ENCODE measurements at places on chromosomes 16 and 17.

DNA sequence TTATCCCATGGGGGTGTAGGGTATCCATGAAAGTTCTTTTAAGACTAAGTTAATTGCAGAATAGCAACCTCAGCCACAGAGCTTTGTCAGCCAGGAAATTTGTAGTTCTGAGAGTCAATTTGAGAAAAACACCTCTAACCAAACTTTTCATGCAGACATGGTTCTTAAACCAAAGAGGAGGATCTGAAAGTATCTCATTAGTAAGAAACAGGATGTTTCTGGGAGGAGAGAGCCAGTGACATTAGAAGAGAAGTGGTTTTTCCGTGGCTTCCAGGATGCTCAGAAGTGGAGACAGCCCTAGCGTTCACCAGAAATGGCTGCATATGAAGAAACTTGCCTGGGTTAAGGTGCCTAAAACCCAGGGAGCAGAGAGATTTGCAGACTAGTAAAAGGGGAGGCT is 7.9 kb downstream of the GNAO1 start:
- no peak for DNase-seq

- no peak for DNase-seq
Observed at GRCh38 chr16:23222929-23223328, 40.4 kb downstream of the SCNN1G start.

DNA sequence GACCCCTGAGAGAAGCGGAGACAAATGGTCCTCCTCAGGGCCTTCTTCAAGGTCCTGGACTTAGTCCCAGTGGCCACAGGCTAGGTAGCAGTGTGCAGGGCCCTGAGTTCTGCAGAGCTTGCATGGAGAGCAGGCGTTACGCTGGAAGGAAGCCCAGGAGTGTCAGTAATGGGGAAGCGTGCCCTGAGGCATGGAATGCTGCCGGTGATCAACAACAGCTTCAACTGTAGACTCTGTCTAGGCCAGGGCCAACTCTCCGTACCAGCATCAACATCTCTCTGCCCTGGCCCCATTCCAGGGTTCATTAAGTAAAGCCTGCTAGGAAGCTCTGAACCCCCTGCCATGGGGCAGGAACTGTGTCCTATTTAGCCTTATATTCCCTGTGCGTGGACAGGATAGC is 568 bp upstream of the TNK1 start:
- DNase-seq, result no peak

DNA sequence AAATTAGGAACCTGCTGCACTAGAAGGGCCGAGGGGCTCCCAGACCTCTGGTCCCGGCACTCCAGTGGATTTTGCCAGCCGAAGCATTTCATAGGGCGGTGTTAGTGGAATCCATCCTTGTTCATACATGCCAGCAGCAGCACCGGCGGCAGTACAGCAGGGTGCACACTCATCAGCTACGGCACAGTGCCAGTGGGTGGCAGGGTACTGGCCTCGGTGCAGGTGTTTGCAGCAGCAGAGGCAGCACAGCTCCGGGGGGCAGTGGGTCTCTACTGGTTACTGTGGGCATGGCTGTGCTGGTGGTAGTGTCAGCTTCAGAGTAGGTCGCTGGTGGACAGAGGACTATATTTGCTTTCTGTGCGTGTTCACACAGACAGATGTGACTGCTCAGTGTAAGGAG is 985.7 kb downstream of the CDH8 start:
- no peak for DNase-seq

DNA sequence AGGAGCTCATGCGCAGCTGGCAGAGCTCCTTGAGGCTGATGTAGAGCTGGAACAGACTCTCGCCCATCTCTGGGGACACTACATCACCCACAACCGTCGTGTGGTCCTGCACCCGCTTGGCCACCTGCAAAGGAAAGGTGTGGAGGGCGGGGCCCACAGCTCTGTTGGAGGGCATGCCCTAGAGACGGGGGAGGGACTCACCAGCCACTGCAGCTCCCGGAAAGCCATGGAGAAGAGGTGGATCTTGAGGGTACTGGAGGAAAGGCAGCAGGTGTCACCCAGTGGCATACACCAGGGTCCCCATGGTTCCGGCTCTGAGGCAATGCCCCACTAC is 8.6 kb downstream of the UNC13D start:
- no peak for DNase-seq

- no peak for DNase-seq
Observed at GRCh38 chr17:67439269-67439668, 62.2 kb downstream of the PITPNC1 start.

- no peak for DNase-seq
Observed at GRCh38 chr17:81511804-81512561, 616 bp downstream of the ACTG1 start.

GRCh38 chr17:29615492-29616299 is 7.0 kb downstream of the CORO6 start:
- peak; percentile 87 for DNase-seq

DNA sequence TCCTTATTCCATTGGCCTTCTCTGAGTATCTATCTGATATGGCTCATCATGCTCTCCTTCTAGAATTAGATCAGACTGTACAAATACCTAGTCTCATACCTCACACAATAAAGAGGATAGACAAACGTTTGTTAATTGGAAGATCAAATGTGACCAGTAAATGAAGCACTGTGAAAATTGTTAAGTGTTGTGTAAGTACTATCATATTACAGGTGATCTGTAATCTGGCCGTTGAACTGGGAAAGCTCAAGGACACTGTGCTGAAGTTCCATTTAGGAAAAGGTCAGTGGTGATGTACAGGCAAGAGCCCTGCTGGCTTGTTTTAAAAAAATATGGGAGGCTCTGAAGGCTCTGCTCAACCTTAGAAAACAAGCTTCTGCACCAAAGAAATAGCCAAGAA is 38.5 kb upstream of the CORO6 start:
- DNase-seq, result no peak

DNA sequence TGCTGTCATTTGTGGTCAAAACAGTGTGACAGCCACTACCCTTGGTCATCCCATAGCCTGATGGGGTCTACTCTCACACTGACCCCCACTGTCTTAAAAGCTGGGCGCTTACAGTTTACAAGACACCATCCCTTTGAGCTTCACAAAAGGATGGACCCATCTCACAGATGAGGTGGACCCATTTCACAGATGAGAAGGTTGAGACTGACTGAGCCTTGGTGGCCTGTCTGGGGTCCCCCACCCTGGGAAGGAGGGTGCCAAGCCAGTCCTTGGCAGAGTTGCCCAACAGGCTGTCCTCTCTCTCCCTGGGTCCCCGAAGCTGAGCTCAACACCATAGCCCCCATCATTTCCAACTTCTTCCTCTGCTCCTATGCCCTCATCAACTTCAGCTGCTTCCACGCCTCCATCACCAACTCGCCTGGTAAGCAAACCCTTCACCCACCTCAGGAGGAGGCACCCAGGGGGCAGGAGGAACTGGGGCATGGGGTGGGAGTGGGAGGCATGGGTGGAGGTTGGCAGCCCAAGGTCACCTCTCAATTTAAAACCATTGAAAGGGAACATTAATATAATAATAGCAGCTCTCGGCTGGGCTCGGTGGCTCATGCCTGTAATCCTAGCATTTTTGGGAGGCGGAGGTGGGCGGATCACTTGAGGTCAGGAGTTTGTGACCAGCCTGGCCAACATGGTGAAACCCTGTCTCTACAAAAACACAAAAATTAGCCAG is 17.2 kb downstream of the SLC12A3 start:
- DNase-seq, result no peak

DNA sequence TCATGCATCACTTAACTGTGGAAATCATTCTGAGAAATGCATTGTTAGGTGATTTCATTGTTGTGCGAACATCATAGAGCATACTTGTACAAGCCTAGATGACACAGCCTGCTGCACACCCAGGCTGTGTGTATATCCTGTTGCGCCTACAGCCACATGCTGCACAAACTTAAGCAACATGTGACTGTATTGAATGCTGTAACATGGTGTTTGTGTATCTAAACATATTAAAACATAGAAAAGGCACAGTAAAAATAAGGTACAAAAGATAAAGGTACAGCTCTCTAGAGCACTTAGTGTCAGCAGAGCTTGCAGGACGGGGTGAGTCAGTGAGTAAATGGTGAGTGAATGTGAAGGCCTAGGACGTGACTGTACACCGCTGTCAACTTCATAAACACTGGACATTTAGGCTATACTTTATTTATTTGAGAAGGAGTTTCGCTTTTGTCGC is 11.9 kb downstream of the FOXK2 start:
- no peak for DNase-seq

- DNase-seq, result no peak
Observed at GRCh38 chr17:280901-281300, 71.7 kb downstream of the RPH3AL start.

GRCh38 chr16:13950821-13951547 is 31.0 kb downstream of the ERCC4 start:
- no peak for DNase-seq

DNA sequence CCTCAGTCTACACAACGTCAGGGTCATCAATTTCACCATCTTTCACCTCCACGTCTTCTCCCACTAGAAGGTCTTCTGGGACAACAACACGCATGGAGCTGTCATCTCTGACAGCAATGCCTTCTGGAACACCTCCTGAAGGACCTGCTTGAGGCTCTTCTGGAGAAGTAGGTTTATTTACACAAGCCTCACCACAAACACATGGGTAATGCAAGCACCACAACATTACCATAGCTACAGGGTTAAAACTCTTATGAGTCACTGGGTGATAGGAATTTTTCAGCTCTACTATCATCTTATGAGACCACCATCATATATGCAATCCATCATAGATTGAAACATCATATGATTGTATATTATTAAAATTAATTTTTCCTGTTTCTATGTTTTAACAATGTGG is 215.4 kb downstream of the CHD9NB start:
- DNase-seq, result no peak

DNA sequence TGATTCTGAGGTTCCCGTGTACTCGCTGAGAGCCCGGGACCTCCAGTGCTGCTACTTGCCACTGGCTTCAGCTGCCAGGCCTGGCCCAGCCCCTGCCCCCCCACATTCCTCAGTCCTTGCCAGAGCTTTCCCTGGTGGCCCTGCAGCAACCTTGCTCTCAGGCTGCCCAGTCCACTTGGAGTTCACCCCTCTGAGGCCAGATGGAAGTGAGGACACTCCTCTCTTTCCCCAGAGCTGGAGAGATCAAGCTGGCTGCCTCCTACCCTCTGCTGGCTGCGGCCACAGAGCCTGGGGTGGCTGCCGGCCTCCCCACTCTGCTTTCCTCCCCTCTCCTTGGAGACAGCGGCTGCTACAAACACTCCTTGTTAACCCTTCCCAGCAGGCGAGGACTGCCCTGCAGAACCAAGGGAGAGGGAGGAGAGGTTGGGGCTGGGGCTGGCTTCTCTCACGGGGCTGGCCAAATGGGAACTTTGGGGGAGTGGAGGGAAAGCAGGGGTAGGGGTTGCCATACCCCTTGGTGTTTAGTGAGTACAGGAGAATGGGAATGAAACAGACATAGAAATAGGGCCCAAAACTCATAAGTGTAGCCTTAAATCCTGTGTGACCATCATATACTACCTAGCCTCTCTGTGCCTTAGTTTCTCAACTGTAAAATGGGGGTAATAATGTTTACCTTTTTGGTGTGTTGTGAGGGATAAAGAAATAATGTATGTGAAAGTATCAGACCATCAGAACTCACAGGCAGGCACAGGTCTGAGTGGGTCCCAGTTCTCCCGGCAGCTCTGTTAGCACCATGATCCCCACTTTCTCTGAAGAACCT is at the start of gene GAS2L2:
TSS of gene GAS2L2 (minus strand) at position 295 of the 820 bp plus-strand sequence. CDS start 389 bp downstream, outside the sequence.
- DNase-seq, result no peak

GRCh38 chr16:26816885-26817571 is 249.7 kb upstream of the C16orf82 start:
- no peak for DNase-seq

DNA sequence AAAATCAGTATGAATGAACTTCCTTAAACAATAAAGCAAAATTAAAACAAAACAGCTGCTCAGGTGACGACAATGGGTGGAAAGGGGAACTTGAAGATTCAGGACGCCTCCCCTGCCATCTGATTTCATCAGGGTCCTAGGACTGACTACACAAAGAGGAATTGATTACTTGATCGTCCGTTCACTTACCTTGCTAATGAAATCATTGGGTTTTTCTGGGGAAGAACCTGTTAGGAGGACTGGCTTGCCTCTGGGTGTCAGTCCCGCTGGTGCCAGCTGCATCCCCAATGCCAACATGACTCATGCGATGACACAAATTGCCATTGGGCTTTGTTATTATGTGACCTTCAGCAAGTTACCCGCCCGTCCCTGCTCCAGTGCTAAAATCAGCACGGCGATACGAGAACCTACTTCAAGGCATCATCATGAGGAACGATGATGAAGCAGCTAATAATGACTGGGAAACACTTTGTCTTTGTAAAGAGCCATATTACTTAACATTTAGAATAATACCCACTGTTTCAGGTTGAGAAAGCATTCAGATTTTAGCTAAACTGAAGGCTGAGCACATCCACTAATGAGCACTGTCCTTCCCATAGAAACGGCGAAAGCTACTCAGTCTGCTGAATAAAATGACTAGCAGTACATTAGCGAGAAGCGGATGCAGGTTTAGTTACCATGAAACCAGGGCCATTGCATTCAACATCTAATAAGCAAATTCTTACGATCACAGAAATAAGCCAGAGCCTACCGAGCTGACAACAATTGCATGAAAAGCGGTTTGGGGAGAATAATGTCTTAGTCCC is 139.4 kb downstream of the ZFHX3 start:
- no peak for DNase-seq

DNA sequence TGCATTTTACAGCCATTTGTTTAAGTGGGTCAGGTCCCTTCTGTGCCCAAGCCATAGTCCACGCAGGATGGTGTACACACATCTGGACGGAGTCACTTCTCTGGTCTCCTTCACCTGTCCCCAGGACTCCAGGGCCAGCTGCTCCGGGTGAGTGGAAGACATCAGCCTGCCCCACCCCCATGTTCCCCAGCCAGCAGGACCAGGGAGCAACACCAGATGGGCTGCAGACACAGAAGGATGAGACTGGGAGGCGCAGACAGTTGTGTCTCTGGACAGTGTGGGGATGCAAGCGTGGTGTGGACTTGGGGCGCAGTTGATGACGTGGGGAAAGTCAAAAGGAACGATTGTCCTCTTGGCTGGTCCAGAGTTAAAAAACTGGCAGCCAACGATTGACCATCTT is 24.6 kb upstream of the WFDC1 start:
- DNase-seq, result no peak

- no peak for DNase-seq
Observed at GRCh38 chr17:10605221-10605783, 51.8 kb downstream of the MYH3 start.

- DNase-seq, result no peak
Observed at GRCh38 chr17:48001197-48001596, 30.3 kb downstream of the CDK5RAP3 start.

- no peak for DNase-seq
Observed at GRCh38 chr16:31215287-31216162, 1.4 kb downstream of the PYDC1 start.

- no peak for DNase-seq
Observed at GRCh38 chr17:44049294-44050060, 17.0 kb downstream of the LSM12 start.

- DNase-seq, result peak; percentile 97
Observed at GRCh38 chr16:89972244-89973234, 24.0 kb downstream of the DEF8 start.
